Kidney epithelial cell (primary cell): ENCODE measurements at places on chromosomes 2 and 18. TPM values are rescaled to one million over a fixed set of nuclear protein-coding genes. Genes with fewer than 3 reads are reported as not detected.

HTR2B gene
- 0.21 and 0.29 TPM in 2 replicates for total RNA-seq

ALPI gene
- total RNA-seq = not detected in 2 replicates

FOXD4L1 gene
- total RNA-seq = not detected in 2 replicates

GAREM1 gene
- 2.9 and 3.8 TPM in 2 replicates for total RNA-seq

ELAC1 gene
- total RNA-seq = 7.1 and 9.7 TPM in 2 replicates

EMILIN1 gene
- 7.4 and 9.5 TPM in 2 replicates for total RNA-seq

CHRNG gene
- not detected in 2 replicates for total RNA-seq

EGR4 gene
- not detected in 2 replicates for total RNA-seq

DNA sequence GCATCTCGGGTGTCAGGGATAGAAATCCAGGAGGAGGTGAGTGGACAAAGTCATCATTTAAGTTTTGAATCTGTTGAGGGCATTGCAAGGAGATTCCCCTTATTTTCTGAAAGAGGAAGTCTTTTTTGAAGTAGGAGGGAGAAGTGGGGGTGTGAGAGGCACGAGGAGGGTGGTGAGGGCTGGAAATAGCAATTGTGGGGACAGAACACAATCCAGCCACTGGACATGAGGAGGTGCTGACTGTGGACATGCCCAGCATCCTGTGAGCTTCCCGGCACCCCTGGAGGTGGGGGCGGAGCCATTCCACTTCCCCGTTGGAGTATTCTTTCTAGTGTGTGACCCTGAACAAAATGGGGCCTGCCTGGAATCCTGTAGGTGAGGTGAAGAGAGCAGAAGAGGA lies 310.7 kb upstream of the EPAS1 start:
- no peak for DNase-seq

GRCh38 chr2:195490319-195490718 lies 166.7 kb upstream of the SLC39A10 start:
- DNase-seq = no peak

GRCh38 chr2:230713331-230714135 lies 891 bp downstream of the CAB39 start:
- DNase-seq = no peak

GRCh38 chr2:188977317-188977716 lies 3.1 kb downstream of the COL3A1 start:
- no peak for DNase-seq

GRCh38 chr18:3286159-3286558 lies 24.2 kb downstream of the MYL12B start:
- DNase-seq = no peak

DNA sequence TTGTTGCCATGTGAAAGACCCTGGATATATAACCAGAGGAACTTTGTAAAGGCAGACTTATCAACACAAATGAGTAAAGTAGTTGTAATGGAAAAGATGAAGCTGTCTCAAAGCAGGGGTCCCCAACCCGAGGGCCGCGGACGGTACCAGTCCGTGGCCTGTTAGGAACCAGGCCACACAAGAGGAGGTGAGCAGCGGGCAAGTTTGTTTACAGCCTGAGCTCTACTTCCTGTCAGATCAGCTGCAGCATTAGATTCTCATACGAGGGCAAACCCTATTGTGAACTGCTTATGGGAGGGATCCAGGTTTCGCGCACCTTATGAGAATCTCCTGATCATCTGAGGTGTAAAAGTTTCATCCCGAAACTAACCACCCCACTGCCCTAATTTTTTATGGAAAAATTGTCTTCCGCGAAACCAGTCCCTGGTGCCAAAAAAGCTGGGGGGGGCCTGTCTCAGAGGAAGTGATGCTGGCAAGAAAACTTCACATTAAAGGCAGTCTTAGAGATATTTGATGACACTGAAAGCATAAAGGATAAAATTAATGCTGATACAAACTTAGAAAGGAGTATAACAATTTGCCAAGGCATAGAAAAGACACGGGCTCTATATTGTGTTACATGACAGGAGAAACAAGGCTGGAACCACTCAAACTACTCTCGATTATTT lies 57.5 kb upstream of the MSTN start:
- no peak for DNase-seq

- no peak for DNase-seq
Measured at GRCh38 chr2:937530-937929, 13.1 kb upstream of the SNTG2 start.

DNA sequence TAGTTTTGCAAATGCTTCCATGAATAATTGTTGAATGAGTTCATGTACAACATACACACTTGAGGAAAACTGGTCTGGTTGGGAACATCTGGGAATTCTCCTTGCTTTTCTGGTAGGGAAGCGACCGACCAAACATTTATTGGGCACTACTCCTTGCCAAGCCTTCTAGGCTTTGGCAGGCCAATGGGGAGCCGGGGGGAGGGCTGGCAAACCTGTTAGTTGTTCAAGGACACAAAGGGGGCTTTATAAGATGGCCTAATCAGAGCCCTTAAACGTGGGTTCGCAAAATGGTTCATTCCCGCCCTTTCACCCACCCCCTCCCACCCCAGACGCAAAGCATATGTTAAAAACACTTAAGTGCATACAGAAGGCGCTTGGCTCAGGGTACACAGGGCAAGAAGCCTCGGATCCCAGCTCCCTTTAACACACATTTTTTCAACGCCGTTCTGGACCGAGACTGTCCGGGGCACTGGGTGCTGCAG lies 844 bp upstream of the VSNL1 start:
- no peak for DNase-seq

DNA sequence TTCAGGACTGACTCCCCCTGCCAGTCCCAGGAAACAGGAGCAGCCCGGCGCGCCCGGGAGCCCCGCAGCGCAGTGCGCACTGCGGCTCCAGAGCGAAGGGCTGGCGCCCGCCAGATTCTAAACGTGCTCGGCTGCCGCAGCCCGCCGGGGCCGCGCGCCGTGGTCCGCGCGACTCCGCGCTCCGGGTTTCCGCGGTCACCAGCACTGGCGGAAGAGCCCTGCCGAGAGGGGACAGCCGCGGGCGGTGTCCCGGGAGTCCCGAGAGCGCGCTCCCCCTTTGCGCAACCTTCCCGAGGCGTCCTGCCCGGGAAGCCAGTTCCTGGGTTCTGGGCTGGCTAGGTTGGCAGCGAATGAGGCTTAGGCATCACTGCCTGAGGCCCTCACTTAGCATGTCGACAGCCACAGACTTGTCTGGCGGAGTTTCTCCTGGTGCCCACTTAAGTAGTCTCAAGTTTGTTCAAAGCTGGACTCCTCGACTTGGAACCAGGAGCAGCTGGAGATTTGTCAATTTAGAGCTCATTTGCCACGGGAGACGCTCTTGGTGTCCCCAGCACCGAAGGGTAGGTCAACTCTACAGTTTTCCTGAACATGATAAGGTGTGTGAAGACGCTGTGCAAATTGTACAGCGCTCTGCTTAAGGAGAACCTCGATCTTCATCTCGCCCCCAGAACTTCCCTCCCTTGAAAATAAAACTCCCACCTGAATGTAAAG lies 1.5 kb upstream of the VSNL1 start:
- DNase-seq = no peak

GRCh38 chr2:189866296-189866695 lies 82.0 kb downstream of the PMS1 start:
- no peak for DNase-seq

DNA sequence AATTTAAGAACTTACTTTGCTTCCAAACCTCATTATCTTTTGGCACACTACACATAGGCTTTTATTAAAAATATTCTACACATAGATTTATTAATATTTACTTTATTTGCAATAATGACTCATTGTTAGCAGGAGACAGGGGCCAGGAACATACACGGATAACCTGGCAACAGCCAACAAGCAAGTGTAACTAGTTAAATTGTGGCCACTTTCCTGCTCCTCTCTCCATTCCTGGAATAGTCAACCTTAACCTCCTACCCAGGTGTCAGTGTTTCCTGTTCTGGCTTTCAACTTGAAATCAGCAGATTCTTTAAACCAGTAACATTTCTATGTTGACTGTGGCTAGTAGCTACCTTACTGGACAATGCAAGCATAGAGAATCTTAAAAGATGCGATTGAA lies 26.5 kb downstream of the ACVR1 start:
- DNase-seq = no peak

- DNase-seq = no peak
Measured at GRCh38 chr2:217801711-217802110, 201.1 kb downstream of the TNS1 start.

- no peak for DNase-seq
Measured at GRCh38 chr2:136049011-136049742, 63.8 kb upstream of the DARS1 start.

- no peak for DNase-seq
Measured at GRCh38 chr2:205054789-205055188, 509.5 kb downstream of the PARD3B start.

DNA sequence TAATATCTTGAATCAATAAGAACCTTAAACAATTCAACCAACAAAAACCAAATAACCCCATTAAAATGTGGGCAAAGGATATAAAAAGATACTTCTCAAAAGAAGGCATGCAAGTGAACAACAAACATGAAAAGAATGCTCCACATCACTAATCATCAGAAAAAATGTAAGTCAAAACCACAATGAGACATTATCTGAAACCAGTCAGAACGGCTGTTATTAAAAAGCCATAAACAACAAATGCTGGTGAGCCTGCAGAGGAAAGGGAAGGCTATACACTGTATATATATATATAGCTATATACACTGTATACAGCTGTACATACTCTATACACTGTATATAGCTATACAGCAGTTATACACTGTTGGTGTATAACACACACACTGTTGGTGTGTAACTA lies 47.8 kb upstream of the GALNT13 start:
- no peak for DNase-seq

- DNase-seq = no peak
Measured at GRCh38 chr2:20781656-20782265, 41.1 kb downstream of the LDAH start.

- DNase-seq = no peak
Measured at GRCh38 chr18:42828881-42829280, 286.6 kb downstream of the RIT2 start.

- DNase-seq = no peak
Measured at GRCh38 chr2:235756491-235756890, 262.6 kb downstream of the AGAP1 start.

GRCh38 chr18:74597034-74597661 lies 522 bp upstream of the ZNF407 start:
- no peak for DNase-seq

- DNase-seq = no peak
Measured at GRCh38 chr2:1940679-1941078, 196.4 kb upstream of the PXDN start.

DNA sequence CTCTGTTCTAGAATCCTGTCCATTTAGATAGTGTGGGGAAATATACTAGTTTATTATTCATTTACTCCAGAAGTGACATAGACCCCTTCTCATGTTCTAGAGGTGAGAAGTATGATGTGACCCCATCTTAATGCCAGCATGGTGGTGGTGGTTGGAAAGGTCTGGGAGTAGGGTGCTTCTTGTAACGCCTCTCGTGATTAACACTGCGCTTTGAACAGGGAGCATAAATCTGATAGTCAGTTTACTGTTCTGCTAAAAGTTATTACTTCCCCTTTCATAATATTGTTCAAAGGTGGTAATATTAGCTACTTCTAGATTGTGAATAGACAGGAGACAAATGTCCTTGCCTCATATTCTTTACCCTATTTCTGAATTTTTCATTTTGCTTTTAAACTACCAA lies 35.6 kb downstream of the EHBP1 start:
- DNase-seq = no peak

DNA sequence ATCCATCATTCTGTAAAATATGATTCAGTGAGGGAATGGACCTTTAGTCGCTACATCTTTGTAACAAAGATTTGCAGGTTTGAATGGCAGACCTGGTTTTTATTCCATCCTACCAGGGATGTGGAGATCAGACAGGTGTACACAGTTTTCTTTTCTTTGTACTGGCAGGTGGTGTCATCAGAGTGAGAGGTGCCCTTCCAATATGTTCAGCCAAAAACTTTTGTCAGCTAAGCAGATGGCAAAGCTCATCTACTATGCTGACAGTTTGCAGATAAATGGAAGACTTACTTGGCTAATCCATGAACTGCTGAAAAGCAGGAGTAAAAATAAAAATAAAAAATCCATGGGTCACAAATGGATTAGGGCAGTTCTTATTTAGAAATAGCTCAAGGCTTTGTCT lies 185.5 kb upstream of the DOK6 start:
- no peak for DNase-seq

GRCh38 chr2:96887493-96888012 lies 17.7 kb upstream of the SEMA4C start:
- DNase-seq = no peak

DNA sequence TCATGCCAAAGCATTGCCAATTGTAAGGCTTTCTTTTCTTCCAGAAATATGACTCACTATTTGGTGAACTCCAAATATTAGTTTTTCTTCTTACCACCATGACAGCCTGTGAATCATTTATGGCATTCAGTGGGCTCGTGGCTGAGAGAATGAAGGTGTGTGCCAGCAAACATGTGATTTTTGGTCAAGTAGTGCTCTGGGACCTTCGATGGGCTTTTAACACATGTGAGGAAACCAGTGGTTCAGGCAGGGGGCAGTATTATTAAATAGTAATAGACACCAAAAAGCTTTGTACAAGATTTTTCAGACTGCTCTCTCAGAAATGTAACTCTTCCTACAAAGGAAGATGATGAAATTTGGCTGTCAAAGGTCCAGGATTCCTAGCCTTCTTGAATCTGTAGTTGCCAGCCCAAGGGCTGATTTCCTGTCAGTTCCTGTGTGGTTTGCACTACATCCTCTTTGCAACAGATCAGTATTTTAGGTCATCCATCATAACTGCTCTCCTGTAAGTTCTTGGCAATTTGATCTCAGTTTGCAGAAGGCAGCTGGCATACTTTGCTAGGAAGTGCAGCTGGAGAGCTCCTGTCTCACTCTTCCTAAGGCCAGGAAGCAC lies 64.3 kb downstream of the BABAM2 start:
- DNase-seq = peak; percentile 86

DNA sequence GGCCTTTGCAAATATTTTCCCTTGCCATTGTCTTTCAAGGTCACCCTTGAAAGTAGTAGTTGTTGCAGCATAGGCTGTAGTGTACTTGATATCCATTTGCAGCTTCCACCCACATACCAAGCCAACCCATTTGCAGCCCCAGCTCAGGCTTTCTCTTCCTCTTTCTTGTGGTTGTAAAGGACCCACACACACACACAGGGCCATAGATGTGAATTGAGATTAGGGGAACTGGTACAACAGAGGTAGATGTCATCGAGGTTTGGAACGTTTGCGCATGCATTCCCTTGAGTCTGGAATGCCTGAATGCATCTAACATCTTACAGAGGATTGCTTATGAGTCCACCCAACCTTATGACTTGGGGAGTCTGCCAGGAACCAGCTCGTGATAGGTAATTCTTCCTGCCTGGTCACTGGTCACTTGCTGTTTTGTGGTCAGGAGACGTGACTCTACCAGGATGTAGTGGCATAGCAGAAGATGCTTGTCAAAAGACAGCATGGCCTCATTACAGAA lies 91.9 kb downstream of the MRPS9 start:
- DNase-seq = no peak

DNA sequence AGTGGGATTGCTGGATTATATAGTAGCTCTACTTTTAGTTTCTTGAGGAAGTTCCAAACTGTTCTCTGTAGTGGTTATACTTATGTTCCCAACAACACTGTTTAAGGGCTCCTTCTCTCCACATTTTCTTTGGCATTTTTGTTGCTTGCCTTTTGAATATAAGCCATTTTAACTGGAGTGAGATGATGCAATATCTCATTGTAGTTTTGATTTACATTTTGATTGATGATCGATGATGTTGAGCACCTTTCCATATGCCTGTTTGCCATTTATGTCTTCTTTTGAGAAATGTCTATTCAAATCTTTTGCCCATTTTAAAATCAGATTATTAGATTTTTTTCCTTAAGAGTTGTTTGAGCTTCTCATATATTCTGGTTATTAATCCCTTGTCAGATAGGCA lies 243.3 kb downstream of the PTGR3 start:
- DNase-seq = no peak

- DNase-seq = peak; percentile 28
Measured at GRCh38 chr2:231545105-231545902, 15.1 kb upstream of the NMUR1 start.
